ENCODE measurements at places on chromosomes 3 and 15.

DNA sequence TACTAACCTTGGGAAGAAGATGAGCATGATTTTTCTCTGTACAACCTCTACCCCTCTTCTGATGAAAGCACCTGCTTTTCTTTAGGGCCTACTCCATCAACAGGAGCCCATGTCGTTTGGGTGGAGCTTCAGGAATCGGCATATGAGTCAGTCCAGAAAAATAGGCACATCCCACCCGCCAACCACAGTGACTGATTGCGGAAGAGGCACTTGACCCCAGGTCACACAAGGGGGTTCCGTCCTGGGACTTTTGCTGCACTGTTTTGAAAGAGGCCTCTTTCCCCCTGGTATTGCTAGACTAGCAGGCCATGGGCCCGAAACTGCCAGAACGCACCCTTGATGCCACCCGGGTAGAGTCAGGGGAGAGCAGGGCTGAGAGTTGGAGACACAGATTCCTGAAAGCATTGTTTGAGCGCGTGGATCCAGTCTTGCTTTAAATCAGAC is 19.3 kb upstream of the NRROS start:
- peak; percentile 84 for ATAC-seq

- ATAC-seq: no peak
These were observed 3.2 kb downstream of the GBE1 start for GRCh38 chr3:81758275-81758674.

DNA sequence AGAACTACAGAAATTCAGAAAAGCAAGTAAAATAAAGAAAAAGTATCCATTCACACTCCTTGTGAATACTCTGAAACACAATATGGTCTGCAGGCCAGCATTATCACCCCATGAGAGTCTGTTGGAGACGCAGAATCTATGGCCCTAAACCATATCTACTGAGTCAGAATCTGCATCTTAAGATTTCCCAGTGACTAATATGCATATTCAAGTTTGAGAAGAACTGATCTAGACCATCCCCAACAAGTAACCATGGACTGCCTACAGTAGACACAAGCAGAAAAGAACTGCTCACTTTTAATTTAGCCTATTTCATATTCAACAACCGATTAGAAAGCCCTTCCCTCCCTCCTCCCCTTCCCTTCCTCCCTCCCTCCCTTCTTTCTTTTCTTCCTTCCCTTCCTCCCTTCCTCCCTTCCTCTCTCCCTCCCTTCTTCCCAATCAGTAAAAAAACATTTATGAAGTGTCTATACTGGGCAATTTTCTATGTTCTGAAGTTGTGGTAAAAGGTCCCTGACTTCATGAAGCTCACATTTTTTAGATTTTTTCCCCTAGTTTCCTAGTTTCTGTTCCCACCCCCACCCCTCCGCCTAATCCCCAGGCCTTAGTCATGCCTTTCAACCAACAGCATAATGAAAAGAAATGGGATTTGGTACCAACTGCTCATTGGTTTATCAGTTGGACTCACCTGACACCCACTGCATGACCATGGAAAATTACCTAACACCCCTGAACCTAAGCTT is 125.2 kb downstream of the CNTN3 start:
- no peak for ATAC-seq

DNA sequence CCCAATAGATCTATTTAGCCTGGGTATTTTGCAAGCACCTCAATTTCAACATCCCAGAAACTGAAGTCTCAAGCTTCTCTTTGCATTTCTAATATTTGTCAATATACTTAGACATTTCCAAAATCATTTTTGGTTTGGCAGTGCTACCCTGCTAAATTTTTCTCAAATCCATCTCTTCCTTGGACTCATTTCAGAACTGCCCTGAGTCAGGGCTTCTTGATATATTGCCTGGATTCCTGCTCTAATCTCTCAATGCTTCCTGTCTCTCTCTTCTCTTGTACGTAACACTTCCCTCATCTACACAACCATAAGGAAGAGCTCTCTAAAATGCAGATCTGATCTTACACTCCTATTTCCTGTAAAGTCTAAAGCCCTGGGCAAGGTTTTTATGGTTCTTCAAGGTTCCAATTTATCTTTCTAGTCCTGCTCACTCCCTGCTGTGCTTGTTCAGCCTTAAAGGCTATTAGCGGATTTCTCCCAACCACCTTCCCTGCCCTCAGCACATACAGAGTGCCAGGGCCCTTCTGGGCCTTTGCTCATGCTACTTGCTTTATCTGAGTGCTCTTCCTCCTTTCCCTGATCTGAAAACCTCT is 53.0 kb upstream of the MME start:
- no peak for ATAC-seq

- peak; percentile 52 for ATAC-seq
These were observed 48.8 kb upstream of the MAP4 start for GRCh38 chr3:48065035-48065434.
